ENCODE measurements at places on chromosomes 4 and X. TPM values are rescaled to one million over a fixed set of nuclear protein-coding genes. Genes with fewer than 3 reads are reported as not detected.

Gene BTK
- total RNA-seq: 0.15 TPM

Gene RTL9
- 0.08 TPM for total RNA-seq

Gene MAGEA2B
- total RNA-seq: not detected

Gene RNF128
- not detected for total RNA-seq

All from A549 treated with CpdA at 1 μM for 4 hours (cell line).